ENCODE measurements at places on chromosomes 2 and 18. TPM values are rescaled to one million over a fixed set of nuclear protein-coding genes. Genes with fewer than 3 reads are reported as not detected.

The C2orf69 gene
- total RNA-seq, result 23.2 TPM

GRCh38 chr2:237898057-237898414 is 38.6 kb downstream of the RAMP1 start:
- no peak for DNase-seq

The SPC25 gene
- total RNA-seq, result 34.6 TPM

- DNase-seq, result peak; percentile 49
These were observed at the start of gene CLIP4 for GRCh38 chr2:29114946-29115609. TSS of gene CLIP4 (plus strand) at chr2:29115415. CDS start at chr2:29121389, 5,974 bp downstream.

GRCh38 chr2:83686863-83687262 is 772.2 kb downstream of the SUCLG1 start:
- DNase-seq, result peak; percentile 38

The MERTK gene
- total RNA-seq, result 0.46 TPM

The M1AP gene
- not detected for total RNA-seq

- DNase-seq, result no peak
These were observed 37.6 kb downstream of the RMC1 start for GRCh38 chr18:23540867-23541266.

- DNase-seq, result peak; percentile 98
These were observed 8.9 kb upstream of the LRRFIP1 start for GRCh38 chr2:237618449-237618848.

GRCh38 chr2:6971502-6971901 is 54.3 kb downstream of the RNF144A start:
- DNase-seq, result no peak

The LCT gene
- not detected for total RNA-seq

The SKA1 gene
- 47.3 TPM for total RNA-seq
